Stimulated activated CD4-positive, alpha-beta T cell treated with anti-CD3 and anti-CD28 coated beads, Interleukin-1b, Interleukin-23, amount 100 ng/mL, for 1 hour (primary cell): ENCODE measurements at places on chromosomes 11 and 22.

DNA sequence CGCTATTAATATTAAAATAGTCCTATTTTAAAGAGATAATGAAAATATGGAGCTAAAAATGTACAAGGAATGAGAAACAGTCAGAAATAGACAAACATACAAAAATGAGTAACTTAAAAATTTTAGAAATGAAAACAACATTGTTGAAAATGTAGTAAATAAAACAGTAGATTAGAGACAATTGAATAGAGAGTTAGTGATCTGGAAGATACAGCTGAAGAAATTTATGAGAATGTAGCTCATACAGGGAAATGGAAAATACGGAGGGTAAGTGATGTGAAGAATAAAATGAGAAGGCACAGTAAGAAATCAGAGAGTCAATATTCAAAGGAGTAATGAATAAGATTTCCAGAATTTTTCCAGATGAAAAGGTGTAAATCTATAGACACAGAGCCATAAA is 424.8 kb downstream of the SOX6 start:
- no peak for DNase-seq

DNA sequence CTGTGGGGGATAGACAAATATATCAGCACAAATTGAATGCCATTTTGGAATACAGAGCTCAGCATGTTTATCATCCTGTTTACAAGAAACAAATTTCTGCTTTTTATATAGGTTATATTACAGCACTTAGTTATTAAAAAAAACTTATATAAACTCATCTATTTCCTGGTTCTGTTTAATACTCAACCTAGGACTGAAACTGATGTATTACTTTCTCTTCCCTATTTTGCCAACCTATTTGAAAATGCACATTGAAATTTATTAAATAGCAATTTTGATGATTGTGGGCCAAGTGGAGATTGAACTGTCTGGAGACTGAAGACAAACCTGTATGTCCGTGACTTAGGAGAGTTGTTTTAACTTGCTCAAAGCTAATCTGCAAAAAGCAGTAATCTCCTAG is 288.3 kb upstream of the ANO3 start:
- DNase-seq = no peak

- DNase-seq = no peak
These were observed 22.3 kb upstream of the BAIAP2L2 start for GRCh38 chr22:38132794-38133193.

- DNase-seq = no peak
These were observed 4.7 kb upstream of the TCF20 start for GRCh38 chr22:42275176-42275575.

DNA sequence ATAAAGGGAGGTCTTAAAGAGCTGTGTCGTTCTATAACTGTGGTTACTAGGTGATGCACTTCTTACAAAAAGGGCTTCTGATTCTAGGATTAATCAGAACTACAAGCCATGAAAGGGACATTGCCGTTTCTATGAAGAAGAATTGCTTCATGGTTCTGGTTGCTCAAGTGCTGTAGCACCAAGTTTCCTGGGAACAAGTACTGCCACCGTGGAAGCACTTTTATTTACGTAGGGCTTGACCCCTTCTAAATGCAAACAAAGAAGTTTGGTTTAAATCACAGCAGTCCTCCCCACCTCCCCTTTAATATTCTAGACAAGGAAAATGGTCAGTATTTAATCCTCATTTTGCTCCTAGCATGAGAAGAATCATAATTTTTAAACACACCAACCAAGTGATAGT is 9.8 kb downstream of the YAP1 start:
- DNase-seq = no peak

DNA sequence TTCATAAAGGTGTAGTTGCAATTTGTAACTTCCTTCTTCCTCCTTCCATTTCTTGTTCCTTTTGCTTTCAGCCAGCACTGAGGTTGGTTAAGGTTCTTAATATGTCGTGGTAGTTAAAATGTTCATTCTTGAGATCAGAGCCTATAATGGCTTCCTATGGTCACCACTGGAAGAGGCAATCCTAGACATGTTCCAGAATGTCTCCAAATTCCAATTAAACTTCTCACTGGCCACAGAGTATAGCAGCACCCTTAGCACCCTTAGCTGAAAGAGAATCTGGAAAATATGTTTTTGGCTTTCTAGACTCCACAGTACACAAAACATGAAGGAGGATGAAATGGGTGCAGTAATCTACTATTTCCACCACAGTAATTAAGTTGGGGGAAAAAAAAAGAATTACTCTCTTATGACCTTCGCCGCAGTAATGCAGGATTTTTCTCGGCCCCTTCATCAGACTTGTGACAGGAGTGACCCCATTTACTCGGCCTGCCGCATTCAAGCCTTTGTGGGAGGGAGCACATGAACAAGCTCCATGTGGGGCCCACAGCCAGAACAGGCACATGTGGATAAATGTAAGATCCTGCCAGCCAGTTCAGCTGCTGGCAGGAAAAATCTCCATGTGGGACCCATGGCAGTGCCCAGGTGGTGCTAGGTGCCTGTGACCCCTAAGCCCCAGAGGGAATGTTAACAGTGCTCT is 348.8 kb upstream of the ARHGAP42 start:
- DNase-seq = no peak

DNA sequence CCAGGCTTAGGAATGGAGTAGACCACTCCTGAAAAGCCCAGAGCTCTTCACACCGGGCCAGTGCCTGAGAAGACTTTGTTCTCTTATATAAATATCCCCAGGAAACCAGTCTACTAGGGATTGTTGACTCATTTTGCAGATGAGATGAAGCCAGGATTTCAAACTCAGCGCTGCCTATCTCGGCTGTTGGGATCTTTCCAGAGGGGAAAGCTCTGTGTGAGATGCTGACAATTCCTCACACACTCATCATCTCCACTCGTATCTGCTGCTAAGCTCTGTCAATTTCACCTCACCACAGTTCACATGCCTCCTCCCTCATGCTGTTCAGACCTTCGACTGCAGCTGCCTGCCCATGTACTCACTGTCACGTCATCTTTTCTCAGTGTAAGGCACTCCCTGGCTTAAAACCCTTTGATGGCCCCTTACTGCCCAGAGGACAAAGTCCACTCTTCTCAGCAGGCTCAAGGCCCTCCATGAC is 12.5 kb downstream of the USH1C start:
- DNase-seq = no peak

DNA sequence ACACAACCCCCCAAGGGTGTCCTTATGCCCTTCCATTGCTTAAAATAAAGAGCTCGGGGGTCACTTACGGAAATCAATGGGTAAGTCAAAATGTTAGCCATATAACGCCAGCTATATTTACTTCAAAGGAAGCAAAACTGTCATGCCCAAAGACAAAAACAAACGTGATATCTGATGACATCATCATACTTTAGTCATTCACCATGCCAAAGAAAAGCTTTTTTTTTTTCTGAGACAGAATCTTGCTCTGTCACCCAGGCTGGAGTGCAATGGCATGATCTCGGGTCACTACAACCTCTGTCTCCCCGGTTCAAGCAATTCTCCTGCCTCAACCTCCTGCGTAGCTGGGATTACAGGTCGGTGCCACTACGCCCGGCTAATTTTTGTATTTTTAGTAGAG is 47.7 kb upstream of the SC5D start:
- no peak for DNase-seq

DNA sequence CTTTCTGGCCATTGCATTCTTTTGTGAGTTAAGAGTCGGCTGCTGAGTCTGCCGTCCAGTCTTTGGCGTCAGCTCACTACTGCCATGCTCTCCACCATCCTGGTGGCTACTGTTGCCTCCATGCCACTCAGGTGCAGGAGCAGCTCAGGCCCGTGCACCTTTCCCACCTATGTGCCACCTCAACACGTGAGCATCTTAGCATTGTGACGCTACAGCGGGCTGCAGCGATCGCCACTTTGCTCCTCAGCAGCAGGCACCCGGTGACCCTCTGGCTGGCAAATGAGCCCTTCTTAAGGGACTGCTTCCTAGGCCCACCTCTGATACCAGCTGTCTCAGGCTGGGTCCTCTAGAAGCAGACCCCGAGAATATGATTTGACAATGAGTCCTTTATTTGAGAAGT is 11.5 kb upstream of the KMT5B start:
- DNase-seq = no peak

GRCh38 chr11:111336062-111336461 is 37.7 kb downstream of the POU2AF3 start:
- DNase-seq = no peak

DNA sequence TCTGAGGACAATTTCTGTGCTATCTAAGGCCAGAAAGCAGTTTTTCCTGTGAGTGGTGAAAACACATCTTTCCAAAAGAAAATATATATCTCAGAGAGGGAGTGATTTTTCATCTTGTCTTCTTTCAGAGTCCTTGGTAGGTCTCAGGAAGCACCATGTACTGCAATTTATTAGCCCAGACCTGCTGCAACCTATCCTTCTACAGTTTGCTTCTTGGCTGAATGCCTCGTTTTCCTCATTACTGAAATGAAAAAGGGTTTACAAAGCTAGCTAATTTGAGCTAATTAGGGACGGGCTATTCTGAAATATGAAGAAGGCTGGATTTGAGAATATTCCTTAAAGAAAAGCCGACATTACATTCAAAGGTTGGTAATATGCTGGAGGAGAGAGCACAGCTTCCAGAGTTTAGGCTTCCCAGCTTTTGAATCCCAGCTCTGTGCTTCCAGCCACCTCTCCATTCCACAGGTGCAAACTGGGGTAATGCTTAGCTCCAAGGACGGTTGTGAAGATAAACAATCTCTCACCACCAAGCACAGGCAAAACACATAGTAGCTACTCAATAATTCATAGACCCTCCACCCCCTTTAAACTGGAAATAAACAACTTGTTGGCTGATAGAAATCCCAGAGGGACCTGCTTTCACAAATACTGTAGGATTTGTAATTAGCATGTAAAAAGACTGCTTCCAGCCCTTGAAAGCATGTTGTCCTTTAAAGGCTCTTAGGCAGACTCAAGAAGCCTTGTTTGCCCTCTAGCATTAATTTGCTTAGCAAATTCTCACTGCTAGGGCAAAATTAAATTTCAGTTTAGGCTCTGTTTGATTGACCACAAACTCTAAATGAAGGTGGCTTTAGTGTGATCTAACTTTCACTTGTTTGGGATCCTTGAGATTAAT is 24.5 kb upstream of the SESN3 start:
- no peak for DNase-seq

DNA sequence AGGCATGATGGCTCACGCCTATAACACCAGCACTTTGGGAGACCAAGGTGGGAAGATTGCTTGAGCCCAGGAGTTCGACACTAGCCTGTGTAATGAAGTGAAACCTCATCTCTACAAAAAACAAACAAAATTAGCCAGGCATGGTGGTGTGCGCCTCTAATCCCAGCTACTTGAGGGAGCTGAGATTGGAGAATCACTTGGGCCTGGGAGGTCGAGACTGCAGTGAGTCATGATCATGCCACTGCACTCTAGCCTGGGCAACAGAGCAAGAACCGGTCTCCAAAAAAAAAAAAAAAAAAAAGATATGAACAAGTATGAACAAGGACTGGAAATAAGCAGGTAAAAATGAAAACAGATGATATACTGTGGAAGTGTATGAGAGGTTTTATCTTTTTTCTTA is 54.1 kb upstream of the SOX6 start:
- no peak for DNase-seq

GRCh38 chr11:19979519-19979845 is 180.8 kb downstream of the DBX1 start:
- DNase-seq = no peak

- DNase-seq = no peak
These were observed 8.8 kb downstream of the ASPHD2 start for GRCh38 chr22:26437694-26438392.

- no peak for DNase-seq
These were observed 8.6 kb downstream of the PHLDB1 start for GRCh38 chr11:118615976-118616371.

- no peak for DNase-seq
These were observed 17.5 kb downstream of the CDC45 start for GRCh38 chr22:19497245-19497644.

GRCh38 chr22:23397008-23397612 is 183.0 kb downstream of the IGLL1 start:
- no peak for DNase-seq

GRCh38 chr11:41201156-41201555 is 258.3 kb downstream of the LRRC4C start:
- DNase-seq = no peak

DNA sequence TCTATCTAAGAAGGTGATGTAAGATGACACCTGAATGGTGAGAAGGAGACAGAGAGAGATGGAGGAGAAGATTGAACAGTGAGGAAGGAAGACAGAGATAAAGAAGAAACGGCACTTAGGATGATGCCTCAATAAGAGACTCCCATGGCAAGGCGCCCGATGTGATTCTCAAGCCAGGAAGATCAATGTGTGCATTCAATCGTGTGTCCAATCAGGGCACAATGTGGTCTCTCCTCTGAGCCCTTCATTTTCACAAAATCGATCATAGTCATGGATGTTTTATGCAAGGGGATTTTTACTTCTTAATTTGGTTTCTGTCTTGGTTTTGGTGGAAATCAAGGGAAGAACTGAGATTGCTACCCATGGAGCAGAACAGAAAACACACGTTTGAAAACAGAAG is 19.9 kb upstream of the TMPRSS13 start:
- no peak for DNase-seq

- no peak for DNase-seq
These were observed 109.7 kb upstream of the NARS2 start for GRCh38 chr11:78684377-78684776.

- DNase-seq = no peak
These were observed 34.9 kb downstream of the UVRAG start for GRCh38 chr11:75849894-75850293.

DNA sequence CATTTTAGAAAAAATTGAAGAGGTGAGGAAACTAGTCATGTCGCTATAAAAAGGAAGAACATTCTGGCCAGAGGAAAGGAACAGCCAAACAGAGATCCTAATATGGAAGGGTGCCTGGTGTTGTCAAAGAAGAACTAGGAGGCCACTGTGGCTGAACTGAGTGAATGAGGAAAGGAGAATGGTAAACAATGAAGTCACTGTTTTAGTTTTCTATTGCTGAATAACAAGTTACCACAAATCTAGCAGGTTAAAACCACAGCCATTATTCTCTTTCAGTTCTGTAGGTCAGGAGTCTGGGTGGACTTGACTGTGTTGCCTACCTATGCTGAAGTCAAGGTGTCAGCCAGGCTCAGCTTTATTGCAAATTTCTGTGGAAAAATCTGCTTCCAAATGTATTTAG is 549.3 kb upstream of the CCDC90B start:
- no peak for DNase-seq

GRCh38 chr11:76073724-76074123 is 132.6 kb downstream of the WNT11 start:
- DNase-seq = no peak

GRCh38 chr11:107018219-107018901 is at the start of gene GUCY1A2:
TSS of gene GUCY1A2 (minus strand) at chr11:107018476. CDS start at chr11:107018055, 421 bp downstream.
- DNase-seq = no peak

GRCh38 chr11:393219-394033 is 583 bp upstream of the PKP3 start:
- DNase-seq = no peak

GRCh38 chr11:69053169-69053477 is 4.4 kb downstream of the TPCN2 start:
- no peak for DNase-seq

DNA sequence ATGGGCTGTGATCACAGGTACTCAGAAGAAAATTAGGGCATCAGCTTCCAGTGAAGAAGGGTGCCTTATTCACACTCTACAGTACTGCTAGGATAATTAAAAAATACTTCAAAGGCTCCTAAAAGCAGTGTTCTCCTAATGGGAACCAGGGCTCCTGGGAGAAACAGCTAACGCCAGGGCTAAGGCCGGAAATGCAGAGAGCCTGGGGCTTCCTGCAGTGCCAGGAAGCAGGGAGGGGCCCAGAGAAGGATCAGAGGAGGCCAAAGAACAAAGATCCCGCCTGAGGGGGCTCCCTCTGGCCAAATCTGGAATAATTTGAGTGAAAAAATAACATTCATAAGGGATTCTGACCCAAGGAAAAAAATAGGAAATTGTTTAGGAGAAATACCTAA is 27.5 kb downstream of the TOLLIP start:
- DNase-seq = no peak
